ENCODE measurements at places on chromosomes 2 and 18. TPM values are rescaled to one million over a fixed set of nuclear protein-coding genes. Genes with fewer than 3 reads are reported as not detected.
A peak's percentile ranks its signal among the peaks of the same experiment; 100 is the strongest.

Gene TSPYL6
- polyA plus RNA-seq: 0.06 TPM

Gene DES
- polyA plus RNA-seq: 7.4 TPM

Gene SPC25
- polyA plus RNA-seq: 19.7 TPM

DNA sequence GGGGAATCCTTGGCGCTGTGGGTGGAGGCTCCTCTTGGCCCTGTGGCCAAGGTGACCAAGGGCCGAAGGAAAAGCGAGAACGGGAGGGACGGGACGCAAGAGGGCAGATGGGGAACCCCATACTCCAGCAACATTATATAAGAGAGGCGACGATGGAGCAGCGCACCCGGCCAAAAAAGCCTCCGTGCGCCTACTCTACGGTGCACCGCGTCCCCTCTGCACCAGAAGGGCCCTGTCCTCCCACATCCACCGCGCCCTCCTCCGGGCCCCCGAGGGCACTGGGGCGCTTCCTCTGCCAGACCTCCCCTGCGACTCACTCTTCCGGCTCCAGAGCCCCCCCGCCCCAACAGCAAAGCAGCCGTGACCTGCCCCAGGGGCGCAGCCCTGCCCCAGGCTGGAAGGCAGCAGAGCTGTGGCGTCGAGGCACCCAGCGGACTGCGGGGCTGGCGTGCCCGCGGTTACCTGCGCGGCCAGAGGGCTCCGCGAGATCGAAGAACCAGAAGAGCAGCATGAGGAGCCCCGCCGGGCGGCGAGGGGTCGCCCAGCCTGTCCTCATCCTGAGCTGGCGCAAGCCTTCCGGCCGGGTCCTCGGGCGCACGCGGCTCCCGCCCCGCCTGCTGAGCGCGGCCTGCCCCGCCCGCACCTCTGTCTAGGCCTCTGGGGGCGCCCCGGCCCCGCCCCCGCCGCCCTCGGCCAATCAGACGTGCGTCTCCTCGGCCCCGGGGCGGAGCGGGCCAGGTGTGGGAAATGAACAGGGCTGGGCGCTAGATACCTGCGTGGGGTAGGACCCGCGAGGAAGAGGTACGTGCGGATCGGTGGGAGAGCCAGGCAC lies 106.3 kb upstream of the CD302 start:
- DNase-seq: no peak

DNA sequence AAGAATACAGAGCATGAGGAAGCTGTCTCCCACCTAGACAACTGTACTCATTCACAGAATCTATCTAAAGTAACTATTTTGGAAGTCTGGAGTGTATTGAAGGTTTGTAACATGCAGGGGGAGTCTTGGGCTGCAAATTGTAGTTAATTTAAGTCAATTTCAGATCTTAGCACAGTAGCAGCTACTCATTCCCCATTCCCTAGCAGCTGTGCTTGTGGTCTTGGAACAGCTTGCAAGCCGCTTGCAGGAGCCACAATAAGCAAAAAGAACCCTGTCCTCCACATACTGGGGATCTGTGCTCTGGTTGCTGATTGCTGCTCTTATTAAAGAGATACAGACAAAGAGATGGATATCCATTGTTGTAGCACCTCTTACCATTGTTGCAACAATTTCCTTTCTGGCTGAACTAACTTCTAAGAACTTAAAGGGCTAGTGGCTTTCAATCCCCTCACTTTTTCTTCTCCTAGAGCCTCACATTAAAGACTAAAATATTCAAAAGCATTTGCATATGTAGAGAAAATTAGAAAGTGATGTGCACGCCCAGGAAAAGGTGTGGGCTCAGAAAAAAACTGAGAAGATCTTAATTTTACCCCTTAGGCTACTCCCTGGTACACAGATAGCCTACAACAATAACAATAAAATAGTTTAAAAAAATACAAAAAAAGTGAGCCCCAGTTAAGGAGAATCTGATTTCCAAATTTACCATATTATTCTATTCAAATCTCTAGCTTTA lies 1775.1 kb upstream of the PIK3C3 start:
- DNase-seq: no peak

DNA sequence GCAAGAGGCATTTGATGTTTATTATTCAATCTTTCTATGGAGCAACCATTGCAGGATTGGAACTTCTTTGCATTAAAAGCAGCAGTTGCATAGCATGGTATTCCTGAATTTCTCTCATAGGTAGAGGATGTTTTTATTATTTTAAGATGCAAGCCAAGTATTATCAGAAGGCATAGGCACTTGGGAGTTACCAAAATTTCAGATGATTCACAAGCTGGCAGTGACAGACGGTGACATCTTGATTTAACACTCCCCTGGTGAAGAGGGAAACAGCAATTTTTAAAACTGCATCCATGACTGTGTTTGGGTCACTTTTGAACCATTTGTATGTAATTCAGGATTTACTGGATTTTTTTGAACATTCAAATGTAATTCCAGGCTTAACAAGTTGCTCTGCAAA lies 654.3 kb downstream of the SLC4A3 start:
- DNase-seq: no peak

DNA sequence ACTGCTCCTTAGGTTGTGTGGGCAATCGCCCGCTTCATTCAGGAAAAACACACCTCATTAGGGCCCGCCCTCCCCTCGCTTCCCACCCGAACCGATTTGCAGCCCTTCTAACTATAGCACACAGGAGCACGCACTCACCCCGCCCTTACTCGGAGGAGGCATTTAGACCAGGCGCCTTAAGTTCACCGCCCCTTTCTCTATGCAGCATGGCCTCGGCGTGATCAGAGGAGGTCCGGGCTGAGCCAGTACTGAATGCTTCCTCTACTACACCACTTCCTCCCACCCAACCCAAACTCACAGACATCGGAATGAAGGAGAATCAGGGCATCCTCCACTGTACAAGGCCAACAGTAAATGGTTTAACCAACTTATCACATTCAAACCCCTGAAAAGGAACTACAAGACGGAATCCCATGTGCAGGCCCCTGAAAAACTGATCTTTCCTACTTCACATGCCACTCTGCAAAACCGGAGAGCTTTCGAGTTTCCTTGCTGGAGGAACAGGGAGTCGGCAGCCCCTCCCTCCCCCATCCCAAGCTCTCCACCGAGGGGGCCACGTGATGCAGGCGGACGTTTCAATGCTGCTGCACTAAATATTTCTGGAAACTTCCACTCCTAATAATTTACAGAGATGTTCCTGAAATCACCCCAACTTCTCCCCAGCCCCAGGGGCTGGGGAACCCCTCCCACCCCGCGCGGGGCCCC lies 1.4 kb downstream of the XPO1 start:
- DNase-seq: peak; percentile 69

GRCh38 chr2:7013471-7014160 lies 96.4 kb downstream of the RNF144A start:
- DNase-seq: no peak

- no peak for DNase-seq
Observed at GRCh38 chr2:10405448-10405847, 42.7 kb downstream of the ODC1 start.

DNA sequence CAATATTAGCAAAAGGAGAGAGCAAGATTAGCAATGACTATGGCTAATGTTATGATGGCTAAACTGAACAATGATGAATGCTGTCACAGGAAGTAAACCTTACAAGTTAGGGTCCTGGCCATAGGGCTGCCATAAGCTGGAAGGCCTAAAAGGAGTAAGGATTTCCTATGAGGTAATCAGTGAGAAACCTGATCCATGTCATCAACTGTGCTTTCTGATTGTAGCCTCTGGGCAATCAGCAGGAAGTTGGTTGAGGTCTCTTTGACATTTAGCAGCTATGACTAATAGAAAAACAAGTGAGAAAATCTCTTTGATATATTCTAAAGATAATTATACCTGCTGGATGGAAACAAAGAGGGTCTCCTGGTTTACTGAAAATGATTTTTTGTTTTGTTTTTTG lies 193.0 kb downstream of the RAB3GAP1 start:
- no peak for DNase-seq

DNA sequence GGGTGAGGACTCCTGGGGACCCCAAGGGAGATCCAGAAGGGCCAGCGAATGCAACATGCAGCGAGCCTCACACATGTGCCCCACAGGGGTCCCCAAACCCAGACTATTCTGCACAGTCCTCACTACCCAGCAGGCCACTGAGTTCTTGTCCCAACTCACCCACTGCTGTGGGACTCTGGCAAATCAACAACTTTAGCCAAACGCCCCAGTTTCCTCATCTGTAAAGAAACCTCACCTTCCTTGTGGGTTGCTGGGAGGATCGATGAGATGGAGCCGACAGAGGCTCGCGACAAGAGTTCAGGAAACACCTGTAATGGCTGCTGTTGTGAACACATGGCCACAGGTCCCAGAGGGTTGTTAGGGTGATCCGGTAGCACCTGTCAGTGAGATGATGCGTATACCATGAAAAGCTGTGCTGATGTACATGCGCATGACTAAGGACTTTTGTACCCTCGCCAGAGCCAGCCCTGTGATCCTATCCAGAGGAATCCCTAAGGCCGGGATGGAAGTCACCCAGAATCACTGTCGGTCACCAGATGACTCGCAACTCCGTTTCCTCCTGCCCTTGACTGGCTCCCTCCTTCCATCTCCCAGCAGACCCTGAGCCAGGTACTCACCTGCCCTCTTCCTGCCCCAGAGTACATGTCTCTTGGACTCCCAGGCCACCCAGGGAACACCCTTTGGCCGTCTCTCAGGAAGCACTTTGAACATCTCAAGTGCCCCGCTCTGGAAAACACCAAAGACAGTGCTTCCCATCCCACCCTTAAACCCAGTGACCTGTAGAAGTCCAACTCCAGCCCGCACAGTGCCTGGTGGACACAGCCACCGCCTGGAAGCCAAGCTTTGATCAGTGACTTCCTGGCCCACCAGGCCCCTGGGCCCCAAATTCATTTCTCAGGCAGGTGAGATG lies 103.3 kb upstream of the ID2 start:
- DNase-seq: no peak

Measured in right renal cortex interstitium (tissue), 3 donors.